ENCODE measurements at places on chromosomes 6 and 20.
A peak's percentile ranks its signal among the peaks of the same experiment; 100 is the strongest.

GRCh38 chr20:10571313-10571815 is 102.4 kb downstream of the JAG1 start:
- DNase-seq = no peak

- no peak for DNase-seq
Measured at GRCh38 chr6:28303570-28303969, 22.2 kb downstream of the PGBD1 start.

DNA sequence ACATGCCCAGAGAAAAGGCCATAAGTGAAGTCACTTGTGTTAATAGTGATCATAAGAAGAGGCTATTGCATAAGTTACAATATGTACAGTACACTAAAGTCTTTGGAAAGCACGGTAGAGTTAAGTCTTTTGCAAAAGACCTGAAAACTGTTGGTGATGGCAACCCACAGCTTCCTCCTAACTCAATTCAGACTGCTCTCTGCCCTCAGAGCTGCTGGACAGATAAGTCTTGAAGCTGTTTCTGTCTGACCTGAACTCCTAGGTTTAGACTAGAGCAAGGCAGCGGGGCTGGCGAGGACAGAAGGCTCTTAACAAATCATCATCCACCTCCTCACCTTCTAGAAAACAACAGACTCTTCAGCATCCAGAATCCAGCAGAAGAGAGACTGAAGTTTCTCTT is 125.4 kb downstream of the CD24 start:
- no peak for DNase-seq

- DNase-seq = no peak
Measured at GRCh38 chr6:143245656-143246055, 185.0 kb downstream of the AIG1 start.

DNA sequence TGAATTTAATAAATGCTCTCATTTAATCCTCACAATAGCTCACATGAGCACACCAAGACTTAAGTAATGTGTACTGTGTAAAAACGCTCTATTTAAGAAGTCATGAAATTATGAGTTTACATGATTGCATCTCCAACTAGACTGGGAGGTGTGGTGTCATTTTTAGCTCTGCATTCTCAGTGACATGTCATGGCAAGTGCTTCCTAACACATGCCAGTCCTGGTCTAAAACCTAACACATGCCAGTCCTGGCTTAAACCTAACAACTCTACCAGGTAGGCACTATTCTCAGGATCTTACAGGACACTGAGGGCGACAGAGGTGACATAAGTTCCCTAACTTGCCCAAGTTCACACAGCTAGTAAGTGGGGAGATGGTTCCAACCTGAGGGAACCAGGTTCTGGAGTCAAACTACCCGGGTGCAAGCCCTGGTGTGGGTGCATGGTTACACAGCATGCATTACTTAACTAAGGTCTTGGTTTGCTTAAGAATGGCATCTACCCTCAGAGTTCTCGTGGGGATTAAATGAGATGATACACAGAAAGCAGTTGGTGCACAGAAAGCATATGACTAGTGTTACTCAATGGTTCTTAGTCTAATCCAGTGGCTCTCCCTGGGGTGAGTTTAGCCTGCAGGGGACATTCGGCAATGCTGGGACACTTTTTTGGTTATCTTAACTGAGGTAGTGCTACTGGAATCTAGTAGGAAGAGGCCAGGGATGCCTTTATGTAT is 14.7 kb downstream of the CLDN20 start:
- DNase-seq = no peak

DNA sequence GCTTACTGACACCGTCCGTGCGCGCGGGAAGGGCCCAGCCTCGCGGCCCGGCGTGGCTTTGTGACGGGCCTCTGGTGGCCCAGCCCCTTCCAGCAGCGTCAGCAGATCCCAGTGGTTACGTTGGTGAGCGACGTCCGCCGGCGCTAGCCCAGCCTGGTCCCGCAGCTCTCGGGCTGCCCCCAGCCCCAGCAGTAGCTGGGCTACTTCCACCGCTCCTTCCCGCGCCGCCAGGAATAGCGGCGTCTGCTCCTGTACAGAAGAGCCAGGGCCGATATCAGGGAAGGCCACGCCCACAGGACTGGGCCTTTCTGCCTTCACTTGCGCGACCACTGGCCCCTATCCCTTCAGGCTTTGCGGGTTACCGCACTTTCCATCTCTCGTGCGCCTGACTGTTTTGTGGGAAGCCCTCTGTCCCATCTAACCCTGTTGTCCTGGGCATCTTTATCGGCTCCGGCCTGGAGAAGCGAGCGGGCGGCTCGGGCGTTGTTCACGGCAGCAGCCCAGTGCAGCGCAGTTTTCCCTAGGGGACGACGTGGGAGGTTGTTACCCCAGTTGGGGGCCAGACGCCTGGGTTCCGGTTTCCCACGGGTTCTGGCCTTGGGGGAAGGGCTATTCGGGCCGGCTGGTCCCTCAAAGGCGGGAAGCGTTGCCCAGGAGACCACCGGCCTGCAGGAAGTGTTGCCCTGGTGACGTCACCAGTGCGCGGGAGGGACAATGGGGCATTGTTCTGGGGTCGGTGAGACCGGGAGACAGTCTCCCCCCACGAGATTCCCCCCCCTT is 3.6 kb upstream of the GPSM3 start:
- DNase-seq = peak; percentile 96

- DNase-seq = no peak
Measured at GRCh38 chr6:8219352-8219943, 117.1 kb upstream of the EEF1E1 start.

GRCh38 chr6:1311400-1312202 is at the start of gene FOXQ1:
TSS of gene FOXQ1 (plus strand) at chr6:1312098. CDS start at chr6:1312705, 607 bp downstream.
- DNase-seq = no peak

- no peak for DNase-seq
Measured at GRCh38 chr20:59144831-59145196, 18.8 kb upstream of the ZNF831 start.

Data from uterus (tissue), 4 donors.